D341Med (cell line): ENCODE measurements at places on chromosomes 1 and 21.

GRCh38 chr1:180057883-180058396, 96.7 kb upstream of the QSOX1 start:
- no peak for DNase-seq

- no peak for DNase-seq
These were observed 84.8 kb downstream of the KCNJ15 start for GRCh38 chr21:38341546-38342012.

- DNase-seq = no peak
These were observed 212.7 kb upstream of the JUN start for GRCh38 chr1:58996341-58997059.

GRCh38 chr1:214935258-214935657, 147.3 kb upstream of the KCNK2 start:
- no peak for DNase-seq

DNA sequence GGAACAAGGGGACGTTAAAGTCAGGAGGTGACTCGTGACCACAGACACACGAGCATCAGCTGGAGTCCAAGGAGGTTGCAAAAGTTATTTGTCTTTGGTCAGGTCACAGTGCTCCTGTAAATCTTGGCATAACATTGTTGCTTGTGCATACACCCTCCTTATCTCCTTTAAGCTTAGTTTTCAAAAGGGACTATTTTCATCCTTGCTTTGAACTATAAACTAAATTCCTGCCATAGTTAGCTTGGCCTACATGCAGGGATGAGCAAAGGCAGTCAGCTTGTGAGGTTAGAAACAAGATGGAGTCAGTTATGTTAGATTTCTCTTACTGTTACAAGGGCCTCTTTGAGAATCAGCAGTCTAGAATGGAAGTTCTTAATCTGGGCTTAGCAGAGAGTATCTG, 28.0 kb upstream of the FASLG start:
- DNase-seq = no peak

GRCh38 chr1:104853276-104853675, 1103.6 kb downstream of the AMY1C start:
- DNase-seq = no peak

DNA sequence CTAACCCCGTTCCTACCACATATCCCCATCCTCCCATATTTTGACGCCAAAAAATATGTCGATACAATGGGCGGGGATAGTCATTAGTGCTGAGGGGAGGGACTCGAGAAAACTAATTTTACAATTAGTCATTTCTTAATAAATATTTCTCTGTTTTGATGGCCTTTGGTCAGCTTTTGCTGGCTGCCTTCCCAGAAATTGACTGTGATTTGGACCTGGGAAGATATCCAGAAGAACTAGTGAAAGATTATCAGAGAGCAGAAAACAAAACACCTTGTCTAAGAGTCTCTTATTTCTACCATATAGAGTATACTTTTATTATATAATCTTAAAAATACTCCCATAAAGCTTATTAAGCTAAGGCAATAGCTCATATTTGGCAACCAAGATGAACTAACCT, 247.6 kb downstream of the MRPL39 start:
- DNase-seq = no peak

DNA sequence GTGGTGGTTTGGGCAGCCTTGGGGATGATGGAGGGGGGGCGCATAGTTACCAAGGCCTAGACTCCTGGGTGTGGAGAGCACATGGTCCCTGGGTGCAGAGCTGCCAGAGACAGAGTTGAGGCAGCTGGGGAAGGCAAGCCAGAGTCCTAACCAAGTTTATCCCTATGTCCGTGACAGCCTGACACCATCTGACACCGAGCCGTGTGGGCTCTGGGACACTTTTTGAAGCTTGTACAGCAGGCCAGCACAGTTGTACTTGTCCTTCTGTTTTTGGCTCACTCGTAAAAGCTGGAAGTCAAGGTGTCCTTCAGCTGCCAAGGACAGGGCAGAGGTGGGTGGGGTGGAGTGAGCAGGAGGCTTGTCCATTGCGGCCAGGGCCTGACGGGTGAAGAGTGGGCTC, 28.5 kb downstream of the SLC26A9 start:
- no peak for DNase-seq

GRCh38 chr1:33501309-33501708, 28.9 kb downstream of the ZSCAN20 start:
- DNase-seq = no peak

DNA sequence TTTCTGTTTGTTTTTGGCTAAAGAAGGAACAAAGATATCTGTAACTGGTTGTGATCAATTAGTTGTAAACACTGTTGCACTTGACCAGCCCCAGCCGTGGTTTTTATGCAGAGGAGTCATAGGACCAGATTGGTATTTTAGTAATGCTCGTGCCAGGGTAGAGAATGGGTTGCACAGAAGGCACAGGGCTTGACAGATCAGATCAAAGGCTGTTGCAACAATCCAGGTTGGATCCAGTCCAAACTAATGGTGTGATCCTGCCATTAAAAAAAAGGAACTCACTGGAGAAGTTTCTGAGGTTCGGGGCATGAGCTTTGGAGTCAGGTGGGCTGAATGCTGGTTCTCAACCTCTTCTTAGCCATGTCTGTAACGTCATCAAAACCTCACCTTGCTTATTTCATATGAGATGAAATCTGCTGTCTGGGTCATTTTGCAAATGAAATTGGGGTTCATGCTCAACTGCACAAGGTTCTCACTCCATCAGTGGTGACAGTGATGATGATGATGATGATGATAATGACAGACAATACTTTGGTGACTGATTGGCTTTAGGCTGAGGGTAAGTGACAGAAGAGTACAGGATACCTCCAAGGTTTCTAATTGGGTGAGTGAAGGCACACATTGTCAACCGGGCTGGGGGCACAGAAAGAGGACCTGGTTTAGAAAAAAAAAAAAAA, 43.1 kb downstream of the ZNF281 start:
- no peak for DNase-seq

DNA sequence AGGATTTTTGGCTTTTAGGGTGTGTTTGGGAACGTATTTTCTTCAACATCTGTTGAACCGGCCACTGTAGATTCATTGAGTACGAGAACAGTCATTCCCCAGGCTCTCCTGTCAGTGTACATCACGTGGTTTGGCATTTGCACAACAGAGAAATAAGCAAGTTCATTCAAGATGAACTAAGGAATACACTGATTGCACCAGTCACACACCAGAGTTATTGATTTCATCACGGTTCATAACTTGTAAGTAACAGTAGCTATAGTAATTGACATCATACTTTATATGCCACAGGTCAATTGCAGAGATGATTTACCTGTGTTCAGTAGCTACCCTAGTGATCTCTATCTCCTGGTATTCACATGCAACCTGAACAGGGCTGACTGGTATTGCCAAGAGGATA, 90.7 kb upstream of the ETS2 start:
- DNase-seq = no peak

DNA sequence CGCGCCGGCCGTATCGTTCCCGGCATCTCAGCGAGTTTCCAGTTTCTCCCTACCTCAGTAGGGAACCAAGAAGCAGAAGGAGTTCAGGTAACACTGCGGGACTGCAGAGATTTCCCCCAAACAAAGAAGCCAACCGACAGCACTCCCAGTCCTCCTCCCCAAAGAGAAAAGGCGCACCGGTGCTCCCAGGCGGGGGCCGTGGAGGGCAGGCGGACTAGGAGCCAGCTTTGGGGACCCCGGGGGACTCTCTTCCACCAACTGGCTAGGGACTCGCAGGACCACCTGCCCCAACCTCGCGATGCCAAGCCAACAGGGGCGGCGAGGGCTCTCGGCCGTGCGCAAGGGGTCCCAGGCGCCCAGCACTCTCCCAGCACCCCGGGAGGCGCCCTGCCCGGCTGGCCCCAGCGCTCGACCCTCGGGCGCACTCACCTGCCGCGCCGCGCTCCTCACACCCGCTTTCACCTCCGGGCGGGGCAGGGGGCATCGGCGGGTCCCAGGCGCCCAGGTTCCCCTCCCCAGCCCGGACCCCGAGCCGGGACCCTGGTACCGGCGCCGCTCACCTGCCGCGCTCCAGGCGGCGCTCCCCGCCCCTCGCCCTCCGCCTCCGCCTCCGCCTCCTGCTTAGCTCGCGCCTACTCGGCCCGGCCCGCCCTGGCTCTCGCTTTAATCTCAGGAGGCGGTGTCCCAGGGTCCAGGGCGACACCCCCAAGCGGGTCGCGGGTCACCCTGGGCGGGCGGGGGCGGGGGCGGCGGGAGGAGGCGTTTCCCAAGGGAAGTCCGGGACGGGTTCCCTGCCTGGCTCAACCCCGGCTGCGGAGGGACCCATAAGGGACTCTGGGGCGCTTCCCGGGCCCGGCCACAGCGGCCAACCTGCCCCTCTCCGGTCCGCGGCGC, at the start of gene TMPRSS2:
Gene TMPRSS2, minus strand, starts transcription at position 638 of the 894 bp plus-strand sequence. CDS start 10,025 bp downstream, outside the sequence.
- no peak for DNase-seq
